ENCODE measurements at places on chromosomes 2 and 18.

DNA sequence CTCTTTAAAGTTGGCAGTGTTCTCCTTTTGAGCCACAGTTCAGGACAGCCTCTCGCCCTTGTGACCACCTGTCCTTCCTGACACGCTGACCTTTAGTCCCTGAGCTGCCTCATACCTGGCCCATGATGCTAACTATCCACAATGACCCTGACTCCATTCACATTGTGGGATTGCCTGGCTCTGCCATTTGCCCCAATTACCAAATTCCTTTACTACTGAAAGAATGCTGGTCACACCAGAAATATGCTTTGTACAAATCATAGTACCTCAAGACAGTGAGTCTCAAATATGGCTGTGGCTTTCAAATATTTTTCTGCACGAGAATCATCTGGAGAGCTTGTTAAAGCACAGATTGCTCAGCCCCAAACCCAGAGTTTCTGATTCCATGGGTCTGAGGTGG lies 54.2 kb downstream of the LTBP1 start:
- DNase-seq, result no peak

- no peak for DNase-seq
Measured at GRCh38 chr18:58866773-58867150, 2.1 kb downstream of the ZNF532 start.

DNA sequence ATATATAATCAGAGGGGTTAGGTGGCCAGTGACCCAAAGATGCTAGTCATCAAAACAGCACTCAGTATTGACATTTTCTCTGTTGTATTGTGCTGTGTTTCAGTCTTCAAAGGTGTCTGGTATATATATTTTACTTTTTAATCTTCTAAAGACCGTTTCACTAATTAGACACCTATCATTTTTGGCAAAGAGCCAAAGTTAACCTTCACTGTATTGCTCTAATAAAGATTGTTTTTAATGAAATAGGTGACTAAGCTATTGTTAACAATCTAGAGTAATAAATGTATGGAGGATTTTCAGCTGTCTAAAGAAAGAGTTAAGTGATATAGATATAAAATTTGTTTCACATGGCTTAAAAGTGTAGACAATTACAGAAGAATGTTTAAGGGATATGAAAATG lies 264.0 kb downstream of the CNTNAP5 start:
- DNase-seq, result no peak

DNA sequence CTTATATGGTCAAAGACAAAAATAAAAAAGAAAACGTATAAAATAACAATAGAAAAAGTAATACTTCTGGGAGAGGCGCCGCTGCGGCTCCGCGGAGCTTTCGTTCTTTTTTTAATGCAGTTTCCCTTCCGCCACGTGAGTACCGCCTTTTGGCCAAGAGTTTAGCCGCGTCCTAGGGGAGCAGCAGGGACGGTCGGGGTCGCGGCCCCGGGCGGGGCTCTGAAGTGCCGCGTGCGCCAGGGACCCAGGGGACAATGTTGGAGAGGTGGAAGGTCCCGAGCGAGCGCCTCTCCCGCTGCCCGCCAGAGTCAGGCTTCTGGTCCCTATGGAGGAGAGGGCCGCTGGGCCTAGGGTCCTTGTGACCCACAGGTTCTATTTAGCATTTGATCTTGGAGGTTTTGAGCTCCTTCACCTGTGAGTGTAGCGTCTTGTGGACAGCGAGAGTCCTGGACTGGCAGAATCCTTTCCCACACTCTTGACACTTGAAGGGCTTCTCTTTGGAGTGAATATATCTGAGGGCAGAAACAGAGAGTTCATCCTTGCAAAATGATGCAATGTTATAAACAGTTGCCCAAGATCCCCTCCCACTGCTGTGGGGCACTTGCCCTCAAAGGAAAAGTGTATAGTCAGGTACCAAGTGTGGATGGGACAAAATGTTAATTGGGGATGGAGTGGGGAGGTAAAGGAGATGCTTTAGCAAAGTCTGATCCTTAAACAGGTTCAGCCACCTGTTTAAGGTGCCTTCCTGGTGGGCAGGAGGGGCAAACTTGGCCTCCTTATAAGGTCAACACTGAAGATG lies 6.3 kb downstream of the OSR1 start:
- DNase-seq, result no peak

- DNase-seq, result no peak
Measured at GRCh38 chr2:168663993-168664392, 138.4 kb upstream of the NOSTRIN start.

DNA sequence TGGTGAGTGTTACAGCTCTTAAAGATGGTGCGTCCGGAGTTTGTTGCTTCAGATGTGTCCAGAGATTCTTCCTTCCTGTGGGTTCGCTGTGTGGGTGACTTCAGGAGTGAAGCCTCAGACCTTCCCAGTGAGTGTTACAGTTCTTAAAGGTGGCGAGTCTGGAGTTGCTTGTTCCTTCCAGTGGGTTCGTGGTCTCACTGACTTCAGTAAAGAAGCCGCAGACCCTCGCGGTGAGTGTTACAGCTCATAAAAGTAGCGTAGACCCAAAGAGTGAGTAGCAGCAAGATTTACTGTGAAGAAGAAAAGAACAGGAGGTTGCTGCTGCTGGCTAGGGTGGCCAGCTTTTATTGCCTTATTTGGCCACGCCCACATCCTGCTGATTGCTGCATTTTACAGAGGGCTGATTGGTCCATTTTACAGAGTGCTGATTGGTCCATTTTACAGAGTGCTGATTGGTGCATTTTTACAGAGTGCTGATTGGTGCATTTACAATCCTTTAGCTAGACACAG lies 34.0 kb upstream of the SPTBN1 start:
- DNase-seq, result peak; percentile 65

DNA sequence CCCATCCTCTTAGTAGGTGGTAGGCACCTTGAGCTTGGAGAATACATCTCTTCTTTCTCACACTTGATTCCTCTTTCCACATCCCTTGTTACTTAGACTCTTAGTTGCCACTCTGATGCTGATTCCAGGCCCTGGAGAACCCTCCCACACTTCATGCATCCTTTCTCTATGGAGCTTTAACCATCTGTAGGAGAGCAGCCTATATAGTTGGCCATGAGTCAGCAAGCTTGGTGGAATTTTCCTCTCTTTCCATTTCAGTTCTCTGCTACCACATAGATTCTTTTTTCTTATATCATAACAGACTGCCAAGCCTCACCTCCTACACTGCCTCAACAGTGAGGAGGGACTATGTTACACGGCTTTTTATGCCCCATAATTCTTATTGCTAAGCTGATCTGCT lies 851.6 kb upstream of the CDH2 start:
- no peak for DNase-seq

GRCh38 chr2:224565452-224566035 lies 19.6 kb downstream of the CUL3 start:
- DNase-seq, result no peak

- DNase-seq, result peak; percentile 73
Measured at GRCh38 chr2:85390941-85391669, 19.1 kb downstream of the CAPG start.

DNA sequence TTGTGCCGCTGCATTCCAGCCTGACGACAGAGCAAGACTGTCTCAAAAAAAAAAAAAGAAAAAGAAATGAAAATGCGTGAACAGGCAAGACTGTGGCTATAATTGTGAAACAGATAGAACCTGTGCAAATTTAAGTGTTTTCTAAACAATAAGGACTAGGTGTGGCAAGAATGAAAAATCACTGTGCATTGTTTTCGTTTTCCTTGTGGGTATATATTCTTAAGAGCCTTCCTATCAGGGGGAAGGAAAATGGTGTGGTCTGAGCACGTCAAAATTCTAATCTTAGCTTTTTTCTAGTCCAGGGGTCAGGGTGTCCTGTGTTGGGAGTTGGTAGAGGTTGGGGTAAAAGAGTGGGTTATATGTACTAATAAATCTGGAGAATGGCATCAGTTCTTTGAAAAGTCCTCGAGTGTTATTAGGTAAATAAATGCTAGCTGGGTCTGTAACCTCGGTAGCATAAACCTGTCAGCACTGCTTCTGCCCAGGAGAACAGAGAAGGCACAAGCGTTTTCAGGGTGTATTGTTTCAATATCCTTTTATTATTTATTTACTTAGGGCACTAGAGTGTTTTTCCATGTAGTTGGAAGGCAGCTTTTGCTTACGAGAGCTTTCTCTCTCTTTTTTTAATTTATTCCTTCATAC lies 11.6 kb downstream of the ATP6V1C2 start:
- DNase-seq, result no peak

GRCh38 chr18:74540652-74541421 lies 6.5 kb downstream of the CNDP1 start:
- DNase-seq, result no peak

- no peak for DNase-seq
Measured at GRCh38 chr2:147433822-147434221, 411.0 kb upstream of the ACVR2A start.

DNA sequence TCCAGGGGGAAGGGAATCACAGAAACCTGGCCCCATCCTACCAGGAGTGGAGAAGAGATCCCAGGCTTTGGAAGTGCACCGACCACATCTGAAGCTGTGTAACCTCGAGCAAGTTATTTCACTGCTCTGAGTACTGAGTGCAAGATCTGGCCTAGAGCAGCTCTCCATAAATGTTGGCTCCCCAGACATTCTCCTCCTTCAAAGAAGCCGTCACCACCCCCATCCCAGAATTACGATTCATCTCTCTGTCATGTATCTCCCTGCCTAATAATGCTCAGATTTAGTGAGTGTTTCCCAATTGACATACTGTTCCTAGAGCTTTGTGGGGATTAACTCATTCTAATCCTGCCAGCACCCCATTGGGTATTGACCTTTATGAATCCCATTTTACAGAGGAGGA lies 51.7 kb downstream of the TNS1 start:
- DNase-seq, result no peak

DNA sequence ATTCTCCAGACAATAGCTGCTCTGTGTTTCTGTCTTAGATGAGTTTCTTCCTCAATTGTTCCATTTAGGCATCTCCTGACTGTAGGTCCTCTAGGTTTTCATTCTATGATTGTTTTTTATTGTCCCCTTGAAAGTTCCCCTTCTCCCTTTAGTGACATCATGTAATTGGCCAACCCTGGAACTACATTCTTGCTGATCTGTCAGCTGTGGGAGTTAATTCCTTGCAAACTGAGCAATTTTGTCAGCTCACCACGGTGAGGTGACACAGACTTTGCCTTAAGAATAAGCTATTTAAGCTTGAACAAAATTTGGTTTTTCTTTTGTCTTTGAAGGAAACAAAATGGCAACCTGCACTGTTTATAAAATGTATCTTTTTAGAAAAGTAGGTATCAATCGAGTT lies 95.9 kb downstream of the TXNL1 start:
- DNase-seq, result no peak

DNA sequence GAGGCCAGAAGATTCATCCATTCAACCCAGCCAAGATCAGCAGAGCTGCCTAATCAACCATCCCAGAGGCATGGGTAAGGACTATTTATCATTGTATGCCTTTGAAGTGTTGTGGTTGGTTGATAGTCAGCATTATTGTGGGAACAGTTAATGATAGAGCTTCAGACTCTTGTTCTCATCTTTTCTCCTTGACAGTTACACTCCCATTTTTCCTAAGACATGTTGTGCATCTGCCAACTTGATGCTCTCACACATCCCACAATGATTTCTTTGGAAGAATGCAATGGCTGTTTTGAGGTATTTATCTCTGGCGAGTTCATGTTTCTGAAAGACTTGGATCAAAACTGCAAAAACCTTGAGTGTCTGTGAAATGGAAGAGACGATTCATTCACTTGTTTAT lies 55.4 kb downstream of the FASTKD2 start:
- DNase-seq, result no peak

- DNase-seq, result no peak
Measured at GRCh38 chr2:221102896-221103688, 469.0 kb downstream of the EPHA4 start.

DNA sequence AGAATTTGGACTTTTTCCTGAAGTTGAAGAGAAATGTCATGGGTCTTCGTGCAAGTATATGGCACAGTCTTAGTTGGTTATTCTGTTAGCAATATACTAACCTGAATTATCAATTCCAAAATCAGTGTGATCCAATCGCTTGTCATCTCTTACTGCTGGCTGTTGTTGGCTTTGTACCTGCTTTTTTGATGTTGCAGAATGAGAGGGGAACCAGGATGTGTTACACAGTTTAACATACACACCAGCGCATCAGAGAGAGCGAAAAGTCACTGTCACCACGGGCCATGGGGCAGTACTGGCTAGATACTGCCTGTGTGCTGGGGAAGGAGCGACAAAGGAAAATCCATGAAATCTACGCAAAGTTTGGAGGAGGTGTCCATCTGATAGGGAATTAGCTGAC lies 59.3 kb upstream of the SPP2 start:
- no peak for DNase-seq

DNA sequence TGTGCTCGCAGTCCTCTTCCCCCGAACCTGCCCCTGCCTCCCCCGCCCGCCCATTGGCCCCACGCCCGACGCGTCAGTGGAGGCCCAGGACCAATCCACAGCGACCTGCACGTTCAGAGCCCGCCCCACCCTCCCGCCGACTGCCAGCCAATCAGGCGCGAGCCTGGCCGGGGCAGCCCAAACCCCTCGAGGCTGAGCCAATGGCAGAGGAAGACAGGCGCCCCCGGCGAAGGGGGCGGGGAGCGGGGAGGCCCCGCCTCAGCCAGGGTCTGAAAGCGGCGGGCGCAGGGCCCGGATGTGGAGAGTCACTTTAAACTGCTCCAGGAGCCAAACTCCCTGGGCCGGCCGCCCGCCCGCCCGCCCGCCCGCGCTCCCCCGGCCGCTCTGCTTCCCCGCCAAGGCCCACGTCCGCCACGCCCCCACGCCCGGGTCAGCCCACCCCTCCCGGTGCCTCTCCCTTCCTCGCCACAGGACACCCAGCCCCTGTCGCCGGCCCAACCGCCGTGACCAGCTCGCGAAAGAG lies 520 bp downstream of the SAP130 start:
- DNase-seq, result peak; percentile 99

GRCh38 chr2:86623043-86623493 lies 597 bp downstream of the RNF103 start:
- peak; percentile 68 for DNase-seq

DNA sequence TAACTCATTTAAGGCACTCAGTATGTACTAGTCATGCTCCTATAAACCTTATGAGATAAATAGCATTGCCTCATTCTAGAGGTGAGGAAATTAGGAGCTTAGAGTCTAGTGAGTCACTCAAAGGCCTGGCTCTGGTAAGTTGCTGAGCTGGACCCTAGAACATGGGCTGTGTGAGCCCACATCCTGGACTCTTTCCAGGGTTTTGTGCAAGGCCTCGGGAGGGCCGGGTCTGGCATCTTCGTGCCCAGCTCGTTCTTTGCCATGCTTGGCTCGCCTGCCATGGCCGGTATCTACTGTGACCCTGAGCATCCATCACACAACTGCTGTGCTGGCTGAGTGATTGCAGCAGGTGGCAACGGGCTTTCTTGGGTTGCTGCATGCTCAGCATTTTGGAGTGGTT lies 168.0 kb downstream of the LPIN1 start:
- no peak for DNase-seq

DNA sequence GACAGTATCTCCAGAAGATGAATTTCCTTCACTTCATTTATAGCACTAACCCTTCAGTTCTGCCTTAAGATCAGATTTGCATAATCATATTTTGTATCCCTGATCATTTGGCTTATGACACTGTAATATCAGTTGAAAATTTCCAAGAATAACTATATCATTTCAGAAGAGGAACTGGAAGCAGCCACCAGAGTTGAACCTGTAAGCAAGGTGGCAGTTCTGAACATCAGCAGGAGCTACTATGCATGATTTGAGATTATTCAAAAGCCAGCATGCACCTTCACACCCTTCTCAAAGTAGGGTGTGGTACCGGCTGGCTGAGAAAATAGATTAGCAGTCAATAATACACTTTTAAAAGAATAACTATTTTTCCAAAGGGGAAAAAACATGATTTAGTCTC lies 328.2 kb downstream of the DLGAP1 start:
- no peak for DNase-seq

GRCh38 chr2:37568565-37568964 lies 102.9 kb downstream of the CDC42EP3 start:
- no peak for DNase-seq

GRCh38 chr2:134119117-134119712 lies 134.7 kb upstream of the MGAT5 start:
- DNase-seq, result no peak

Measured in CD8-positive, alpha-beta T cell (primary cell).